T-helper 1 cell (primary cell): ENCODE measurements at places on chromosomes 4 and X.

GRCh38 chrX:46446727-46447378 lies 98.4 kb downstream of the ZNF674 start:
- DNase-seq, result peak; percentile 69

GRCh38 chr4:169245061-169245460 lies 25.7 kb downstream of the SH3RF1 start:
- DNase-seq, result no peak

GRCh38 chrX:71171110-71171801 lies 26.6 kb downstream of the NLGN3 start:
- DNase-seq, result no peak

- DNase-seq, result no peak
Observed at GRCh38 chrX:46918434-46918833, 6.2 kb downstream of the JADE3 start.

GRCh38 chrX:86910027-86910426 lies 607.6 kb upstream of the KLHL4 start:
- DNase-seq, result no peak

- no peak for DNase-seq
Observed at GRCh38 chrX:40449396-40449795, 131.4 kb upstream of the ATP6AP2 start.

- DNase-seq, result no peak
Observed at GRCh38 chr4:13236485-13236884, 247.7 kb downstream of the RAB28 start.

GRCh38 chr4:182866746-182867145 lies 50.4 kb downstream of the DCTD start:
- no peak for DNase-seq

DNA sequence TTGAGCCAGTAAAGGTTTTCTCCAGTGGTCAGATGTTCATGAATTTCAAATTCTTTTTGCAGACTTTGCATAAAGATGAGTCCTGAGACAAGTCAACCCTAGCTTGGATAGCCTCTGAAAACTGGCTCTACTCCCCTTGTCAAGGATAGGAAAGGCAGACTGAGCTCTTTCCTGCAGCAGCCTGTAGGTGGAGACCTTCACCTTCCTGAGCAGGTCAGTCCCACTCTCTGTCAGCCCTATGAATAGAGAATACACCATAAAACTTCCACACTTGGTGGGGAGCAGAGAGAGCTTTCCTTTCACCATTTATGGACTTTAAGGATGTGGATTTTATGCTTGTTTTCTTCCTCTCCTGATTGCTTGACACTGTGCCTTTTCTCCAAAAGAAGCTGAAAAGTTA lies 41.9 kb downstream of the PCDH19 start:
- no peak for DNase-seq

- no peak for DNase-seq
Observed at GRCh38 chr4:6221301-6221850, 21.0 kb upstream of the JAKMIP1 start.

DNA sequence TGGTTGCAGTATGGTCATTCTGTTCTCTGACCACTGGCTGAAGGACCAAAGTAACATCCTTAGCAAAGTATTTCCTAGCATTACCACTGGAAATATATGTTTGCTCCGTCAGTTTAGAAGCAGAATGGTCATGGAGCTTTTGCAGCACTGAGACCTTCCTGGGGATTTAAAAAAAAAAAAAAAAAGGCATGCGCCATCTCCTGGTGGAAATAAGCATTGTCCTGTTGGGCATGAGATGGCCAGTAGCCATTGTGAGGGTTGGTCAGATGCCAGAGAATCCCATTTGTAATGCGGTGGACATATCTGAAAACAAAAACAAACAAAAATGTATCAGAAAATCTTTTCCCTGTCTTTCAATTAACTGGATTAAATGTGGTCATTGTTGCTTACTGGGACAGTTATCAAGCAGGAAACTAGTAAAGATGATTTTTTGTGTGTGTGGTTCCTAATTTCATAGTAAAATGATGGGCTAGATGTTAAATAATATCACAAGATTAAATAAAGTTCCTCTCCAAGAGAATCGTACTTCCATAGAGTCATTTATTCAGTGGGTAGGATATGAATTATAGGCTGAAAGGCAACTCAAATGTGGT lies 139.6 kb downstream of the SOWAHB start:
- DNase-seq, result no peak

DNA sequence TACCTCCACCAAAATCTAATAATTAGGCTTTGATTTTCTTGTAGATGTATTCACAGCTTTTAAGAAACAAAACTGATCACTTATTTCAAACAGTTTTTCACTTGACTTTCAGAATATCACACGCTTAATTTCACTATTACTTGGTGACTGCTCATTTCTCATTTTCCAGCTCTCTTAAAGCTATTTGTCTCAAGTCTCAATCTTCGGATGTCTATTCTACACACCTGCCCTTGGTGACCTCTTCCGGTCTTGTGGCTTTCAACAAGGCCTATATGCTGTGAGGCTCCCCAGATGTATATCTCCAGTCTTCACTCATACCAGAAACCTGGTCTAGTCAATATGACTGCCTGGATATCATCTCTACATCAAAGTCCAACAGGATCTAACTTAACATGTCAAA lies 34.9 kb upstream of the ANXA10 start:
- no peak for DNase-seq

- no peak for DNase-seq
Observed at GRCh38 chr4:65589331-65589730, 81.0 kb downstream of the EPHA5 start.
